ENCODE measurements at places on chromosomes 4 and X.

- DNase-seq = no peak
Observed at GRCh38 chr4:76951672-76952010, 2.1 kb downstream of the SEPTIN11 start.

- no peak for DNase-seq
Observed at GRCh38 chrX:102968216-102968615, 31.1 kb downstream of the RAB40AL start.

GRCh38 chr4:6408263-6408662, 64.2 kb downstream of the PPP2R2C start:
- peak; percentile 54 for DNase-seq

DNA sequence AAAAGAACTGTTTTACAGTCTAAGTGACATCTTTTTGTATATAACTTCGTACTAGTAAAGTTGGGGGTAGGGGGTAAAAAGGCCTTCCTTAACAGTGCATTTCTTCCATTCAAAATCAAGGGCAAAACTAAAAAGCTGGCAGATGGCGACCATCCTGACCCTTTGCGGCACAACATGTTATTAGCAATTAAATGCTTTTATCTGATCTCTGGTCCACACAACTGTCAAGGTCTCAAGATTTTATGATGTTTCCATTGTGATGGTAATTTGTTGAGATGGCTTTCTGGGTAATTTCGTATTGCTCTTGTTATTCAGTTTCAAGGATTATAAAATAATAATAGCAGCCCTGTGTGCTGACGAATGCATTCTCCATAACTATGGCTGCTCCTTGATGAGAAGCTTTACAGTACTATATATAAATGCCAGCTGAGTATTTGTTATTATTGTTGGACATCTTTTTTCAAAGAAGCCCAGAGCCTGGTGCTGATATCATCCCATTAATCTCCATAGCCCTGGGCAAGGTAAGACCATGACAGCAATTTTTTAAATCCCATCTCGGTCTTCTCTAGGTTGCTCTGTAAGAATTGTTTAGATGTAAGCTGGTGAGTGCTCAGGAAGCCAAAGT, 89.5 kb downstream of the CBR4 start:
- DNase-seq = no peak

GRCh38 chrX:153954558-153955227, 10.2 kb upstream of the RENBP start:
- no peak for DNase-seq

DNA sequence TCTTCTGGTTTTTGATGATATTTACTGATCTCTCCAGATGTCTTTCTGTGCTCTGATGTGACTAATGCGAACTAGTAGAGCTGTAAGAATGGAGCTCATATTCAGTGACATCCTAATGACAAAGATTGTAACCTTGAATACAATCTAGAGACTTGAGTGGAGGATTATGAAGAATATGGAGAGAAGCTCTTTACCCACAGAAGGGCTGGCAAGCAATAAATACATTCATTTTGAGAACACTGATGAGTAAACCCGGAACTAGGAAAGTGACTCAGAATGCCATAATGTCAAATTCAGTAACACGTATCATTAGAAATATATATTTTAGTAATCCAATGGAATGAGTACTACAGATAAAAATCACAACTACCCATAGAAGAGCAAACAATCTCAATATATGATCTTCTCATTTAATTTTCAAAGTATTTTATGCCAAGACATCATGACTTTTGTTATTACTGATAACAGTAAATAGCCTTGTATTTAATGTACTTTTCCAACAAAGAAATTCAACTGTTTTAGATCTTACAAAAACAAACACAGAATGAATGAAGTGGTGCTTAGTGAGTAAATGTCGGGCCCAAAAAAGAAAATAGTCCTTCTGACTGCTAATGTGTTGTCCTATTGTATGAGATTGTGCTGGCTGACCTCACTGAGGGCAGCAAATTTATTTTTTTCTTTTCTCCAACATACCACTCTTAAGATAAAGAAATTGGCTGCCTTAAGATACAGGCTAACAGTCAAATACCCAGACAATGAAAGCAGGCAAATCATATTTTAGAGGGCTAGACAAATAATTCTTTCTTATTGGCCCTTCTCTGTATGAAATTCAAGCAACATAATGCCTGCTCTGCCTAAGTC, 49.2 kb upstream of the HDAC8 start:
- no peak for DNase-seq

Data from GM23338 (cell line).